ENCODE measurements at places on chromosomes 7 and 10.

DNA sequence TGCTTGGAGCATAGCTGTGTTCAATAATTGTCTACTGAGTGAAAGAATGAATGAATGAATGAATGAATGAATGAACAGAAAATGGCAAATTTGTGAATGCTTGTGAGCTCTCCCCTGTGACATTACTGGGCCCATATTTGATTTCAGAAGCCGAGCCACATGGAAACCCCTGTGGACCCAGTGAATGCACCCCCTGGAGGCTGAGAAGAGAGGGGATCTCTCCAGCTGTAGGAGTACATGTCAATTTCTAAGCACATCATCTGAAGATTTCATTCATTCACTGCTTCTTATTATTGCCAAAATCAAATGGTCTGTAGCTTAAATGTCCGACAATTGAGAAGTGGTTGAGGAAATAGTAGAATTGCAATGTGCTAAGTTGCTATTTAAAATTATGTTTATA, 58.3 kb upstream of the DOCK1 start:
- DNase-seq = no peak

DNA sequence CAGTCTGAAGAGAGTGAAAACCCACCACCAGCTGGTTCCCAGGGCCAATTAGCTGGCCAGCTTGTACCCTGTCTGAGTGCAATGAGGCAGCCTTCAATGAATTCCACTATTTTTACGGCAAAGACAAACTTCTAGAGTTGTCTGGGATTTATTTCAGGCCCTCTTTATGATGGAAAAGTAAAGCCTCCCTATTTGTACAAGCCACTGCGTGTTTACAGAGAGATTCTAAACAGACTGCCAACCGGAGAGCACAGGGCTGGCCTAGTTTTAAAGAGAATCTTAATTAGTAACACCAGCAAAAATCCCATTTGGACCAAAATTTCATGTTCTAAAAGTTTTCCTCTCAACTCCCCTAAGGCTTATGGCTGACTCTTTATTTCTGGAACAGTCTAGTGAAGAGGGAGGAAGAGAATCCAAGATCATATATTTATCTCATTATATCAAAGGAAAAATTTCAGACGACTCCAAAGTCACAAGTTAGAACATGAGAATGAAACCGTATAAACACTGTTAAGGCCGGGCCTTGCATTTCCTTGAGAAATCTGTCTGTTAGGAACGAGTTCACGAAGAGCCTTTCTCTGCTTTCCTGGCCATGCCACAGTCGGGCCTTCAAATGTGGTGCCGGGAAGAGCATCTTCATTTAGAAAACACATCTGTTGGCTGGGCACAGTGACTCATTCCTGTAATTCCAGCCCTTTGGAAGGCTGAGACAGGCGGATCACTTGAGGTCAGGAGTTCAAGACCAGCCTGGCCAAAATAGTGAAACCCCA, 724.6 kb upstream of the NRP1 start:
- DNase-seq = no peak

DNA sequence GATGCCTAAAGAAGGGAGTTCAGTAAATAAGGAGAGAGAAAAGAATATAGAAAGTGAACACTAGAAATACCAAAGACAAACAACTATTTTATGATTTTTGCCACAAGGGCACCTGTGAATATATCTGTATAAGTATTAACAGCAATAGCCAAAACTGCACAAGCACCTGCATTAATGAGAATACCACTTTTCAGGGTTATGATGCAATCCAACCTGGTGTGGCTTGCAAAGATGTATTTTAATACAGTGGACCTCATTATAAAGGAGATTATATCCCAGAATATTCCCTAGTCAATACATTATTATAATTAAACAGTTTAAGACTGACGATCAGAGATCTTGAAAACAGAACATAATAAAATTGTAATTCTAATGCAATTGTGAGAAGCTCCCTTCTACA, 4.0 kb downstream of the BRAF start:
- no peak for DNase-seq

- no peak for DNase-seq
Measured at GRCh38 chr10:44982114-44982460, 3.5 kb upstream of the DEPP1 start.

GRCh38 chr7:20330928-20331909, 519 bp downstream of the ITGB8 start:
- DNase-seq = no peak

DNA sequence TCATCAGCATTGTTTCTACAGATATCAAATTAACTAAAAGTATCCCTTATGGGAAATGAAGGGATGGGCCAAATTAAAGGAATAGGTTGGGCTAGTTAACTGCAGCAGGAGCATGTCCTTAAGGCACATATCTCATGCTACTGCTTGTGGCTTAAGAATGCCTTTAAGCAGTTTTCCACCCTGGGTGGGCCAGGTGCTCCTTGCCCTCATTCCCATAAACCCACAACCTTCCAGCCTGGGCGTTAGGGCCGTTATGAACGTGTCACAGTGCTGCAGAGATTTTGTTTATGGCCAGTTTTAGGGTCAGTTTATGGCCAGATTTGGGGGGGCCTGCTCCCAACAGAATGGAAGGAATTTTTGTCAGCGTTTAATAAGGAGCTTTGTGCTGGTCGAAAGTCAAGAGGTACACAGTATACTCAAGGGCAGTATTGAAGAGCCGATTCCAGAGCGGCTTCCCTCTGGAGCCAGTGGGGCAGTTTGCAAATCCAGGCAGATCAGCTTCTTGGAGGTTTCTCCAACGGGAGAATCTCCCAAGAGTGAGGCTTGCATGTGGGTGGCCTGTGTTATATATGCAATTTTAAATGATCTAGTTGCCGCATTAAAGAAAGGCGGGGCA, 7.7 kb downstream of the PFKP start:
- DNase-seq = no peak

- no peak for DNase-seq
Measured at GRCh38 chr10:19628767-19629560, 187.3 kb upstream of the PLXDC2 start.

DNA sequence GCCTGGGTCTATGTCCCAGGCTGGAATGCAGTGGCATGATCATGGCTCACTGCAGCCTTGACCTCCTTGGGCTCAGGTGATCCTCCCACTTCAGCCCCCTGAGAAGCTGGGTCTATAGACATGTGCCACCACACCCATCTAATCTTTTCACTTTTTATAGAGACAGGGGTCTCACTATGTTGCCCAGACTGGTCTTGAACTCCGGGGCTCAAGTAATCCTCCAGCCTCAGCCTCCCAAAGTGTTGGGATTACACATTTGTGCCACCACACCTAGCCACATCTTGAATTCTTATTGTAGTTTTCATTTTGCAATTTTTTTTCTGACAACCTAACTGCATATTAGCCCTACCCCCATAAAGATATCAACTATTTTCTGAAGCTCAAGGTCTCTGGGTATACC, 18.4 kb upstream of the COL1A2 start:
- no peak for DNase-seq

GRCh38 chr7:564176-564865, 44.7 kb upstream of the PDGFA start:
- DNase-seq = no peak

DNA sequence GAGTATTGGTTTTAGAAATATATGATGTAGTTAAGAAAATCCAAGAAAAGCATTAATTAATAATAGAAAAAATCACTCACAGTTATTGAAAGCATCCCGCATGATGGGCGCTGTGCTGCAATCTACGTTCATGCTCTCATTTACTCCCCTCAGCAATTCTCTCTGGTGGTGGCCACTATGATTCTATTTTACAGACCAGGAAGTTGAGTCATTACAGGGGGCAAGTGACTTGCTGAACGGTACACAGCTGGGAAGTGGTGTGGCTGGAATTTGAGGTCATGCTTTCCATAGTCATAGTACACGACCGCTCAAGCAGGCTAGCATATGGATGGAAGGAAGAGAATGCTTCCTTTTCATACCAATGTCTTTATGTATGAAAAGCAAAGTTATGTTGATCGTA, 117.4 kb downstream of the TES start:
- no peak for DNase-seq

- DNase-seq = no peak
Measured at GRCh38 chr7:131242123-131242650, 85.5 kb upstream of the MKLN1 start.

GRCh38 chr10:12299222-12299965, 50.0 kb upstream of the CAMK1D start:
- no peak for DNase-seq

DNA sequence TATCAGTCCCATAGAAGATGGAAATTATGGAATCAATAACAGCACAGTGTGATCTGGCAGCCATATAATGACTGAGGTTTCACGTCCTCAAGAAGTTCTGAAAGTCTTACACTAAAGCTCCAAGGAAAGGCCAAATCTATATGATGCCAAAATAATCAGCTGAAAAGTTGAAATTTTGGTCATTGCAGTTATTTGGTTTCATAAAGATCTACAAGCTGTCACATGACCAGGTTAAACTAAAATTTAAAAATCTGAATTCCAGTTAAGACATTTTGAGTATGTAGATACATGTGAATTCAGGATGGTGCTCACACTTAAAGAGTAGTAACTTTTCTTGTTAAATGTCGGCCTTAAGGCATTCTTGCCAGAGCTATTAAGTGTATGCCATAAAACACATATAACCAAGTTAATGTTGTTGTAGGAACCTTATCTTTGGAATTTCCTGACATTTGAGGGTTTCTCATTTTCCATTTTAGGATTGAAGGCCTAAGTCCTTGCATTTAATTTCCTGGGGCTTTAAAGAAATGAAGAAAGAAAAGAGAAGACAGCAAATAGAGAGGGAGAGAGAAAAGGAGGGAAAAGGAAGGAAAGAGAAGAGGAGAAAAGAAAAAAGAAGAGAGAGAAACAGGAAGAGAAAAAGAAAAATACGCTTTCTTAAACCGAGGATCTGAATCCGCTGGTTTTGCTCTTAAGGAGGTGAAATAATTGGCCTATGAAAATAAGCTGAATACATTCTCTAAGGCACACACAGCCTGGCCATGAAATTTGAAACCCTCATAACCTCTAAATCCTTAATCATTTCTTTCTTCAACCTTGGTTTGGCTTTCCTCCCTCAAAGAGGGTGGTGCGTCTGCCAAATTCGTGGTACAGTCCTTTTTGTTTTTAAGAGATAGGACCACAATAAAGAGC, 43.8 kb downstream of the DENND2A start:
- DNase-seq = no peak

- no peak for DNase-seq
Measured at GRCh38 chr10:3877211-3878000, 92.4 kb upstream of the KLF6 start.

- DNase-seq = no peak
Measured at GRCh38 chr7:117588352-117588794, 108.5 kb downstream of the CFTR start.

- DNase-seq = no peak
Measured at GRCh38 chr7:2169923-2170575, 62.7 kb downstream of the MAD1L1 start.

DNA sequence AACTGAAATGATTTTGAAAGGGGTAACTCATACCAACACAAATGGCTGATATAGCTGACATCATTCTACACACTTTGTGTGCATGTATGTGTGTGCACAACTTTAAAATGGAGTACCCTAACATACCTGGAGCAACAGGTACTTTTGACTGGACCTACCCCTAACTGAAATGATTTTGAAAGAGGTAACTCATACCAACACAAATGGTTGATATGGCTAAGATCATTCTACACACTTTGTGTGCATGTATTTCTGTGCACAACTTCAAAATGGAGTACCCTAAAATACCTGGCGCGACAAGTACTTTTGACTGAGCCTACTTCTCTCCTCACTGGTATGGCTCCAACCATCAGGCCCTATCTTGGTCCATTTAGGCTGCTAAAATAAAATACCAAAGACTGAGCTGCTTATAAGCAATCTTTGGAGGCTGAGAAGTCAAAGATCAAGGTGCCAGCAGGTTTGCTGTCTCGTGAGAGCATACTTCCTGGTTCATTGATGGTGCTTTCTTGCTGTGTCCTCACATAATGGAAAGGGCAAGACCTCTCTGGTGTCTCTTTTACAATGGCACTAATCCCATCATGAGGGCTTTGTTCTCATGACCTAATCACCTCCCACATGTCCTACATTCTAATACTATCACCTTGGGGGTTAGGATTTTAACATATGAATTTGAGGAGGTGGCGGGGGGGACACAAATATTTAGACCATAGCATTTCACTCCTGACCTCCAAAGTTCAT, 173.3 kb downstream of the CFTR start:
- DNase-seq = no peak

All from NCI-H1694 treated with DMSO at 0.1 percent for 48 hours (cell line).